Right atrium auricular region (tissue), 2 donors: ENCODE measurements at places on chromosomes 12 and 14.

GRCh38 chr12:113154351-113154973 lies 4.9 kb downstream of the CFAP73 start:
- peaks cover 17% of the 10 kb centered on the region for H3K36me3 ChIP-seq
- DNase-seq: no peak
- H3K4me3 ChIP-seq: peak overlapping the region; percentile 31
- H3K27me3 ChIP-seq: peaks cover 15% of the 10 kb centered on the region
- H3K27ac ChIP-seq: no peak overlapping the region
- H3K4me1 ChIP-seq: no peaks in the 10 kb centered on the region

GRCh38 chr12:120761519-120761934 lies 35.9 kb downstream of the ACADS start:
- H3K27ac ChIP-seq: peak overlapping the region; percentile 74
- peak; percentile 59 for DNase-seq
- peaks cover 22% of the 10 kb centered on the region for H3K36me3 ChIP-seq

DNA sequence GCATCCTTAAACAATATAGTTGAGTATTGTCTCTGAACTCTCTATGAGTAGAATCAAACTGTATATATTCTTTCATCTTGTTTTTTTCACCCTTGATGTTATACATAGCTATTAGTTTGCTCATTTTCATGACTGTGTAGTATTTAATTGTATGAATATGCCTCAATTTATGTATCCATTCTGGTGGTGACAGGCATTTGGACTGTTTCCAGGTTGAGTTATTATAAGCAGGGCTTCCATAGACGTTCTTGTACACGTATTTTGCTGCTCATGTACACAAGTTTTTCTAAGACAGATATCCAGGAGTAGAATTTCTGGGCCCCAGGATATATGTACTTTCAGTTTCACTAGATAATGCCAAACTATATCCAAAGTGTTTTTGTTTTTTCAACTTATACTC lies 211.4 kb downstream of the NTF3 start:
- no peak overlapping the region for H3K27ac ChIP-seq
- H3K4me3 ChIP-seq: no peak overlapping the region
- no peak for DNase-seq
- H3K36me3 ChIP-seq: no peaks in the 10 kb centered on the region
- peaks cover under 1% of the 10 kb centered on the region for H3K4me1 ChIP-seq

GRCh38 chr14:104433401-104434213 lies 146.0 kb upstream of the C14orf180 start:
- no peaks in the 10 kb centered on the region for H3K4me1 ChIP-seq
- DNase-seq: peak; percentile 40
- no peak overlapping the region for H3K4me3 ChIP-seq
- no peaks in the 10 kb centered on the region for H3K36me3 ChIP-seq

GRCh38 chr14:75709207-75709812 lies 48.3 kb downstream of the TTLL5 start:
- no peak overlapping the region for H3K27ac ChIP-seq
- H3K36me3 ChIP-seq: no peaks in the 10 kb centered on the region
- H3K27me3 ChIP-seq: no peaks in the 10 kb centered on the region

GRCh38 chr12:75977952-75978671 lies 53.5 kb downstream of the PHLDA1 start:
- H3K4me1 ChIP-seq: peaks cover 36% of the 10 kb centered on the region
- no peaks in the 10 kb centered on the region for H3K36me3 ChIP-seq
- H3K4me3 ChIP-seq: no peak overlapping the region
- peak overlapping the region; percentile 69 for H3K27ac ChIP-seq
- DNase-seq: peak; percentile 86
- no peaks in the 10 kb centered on the region for H3K27me3 ChIP-seq

DNA sequence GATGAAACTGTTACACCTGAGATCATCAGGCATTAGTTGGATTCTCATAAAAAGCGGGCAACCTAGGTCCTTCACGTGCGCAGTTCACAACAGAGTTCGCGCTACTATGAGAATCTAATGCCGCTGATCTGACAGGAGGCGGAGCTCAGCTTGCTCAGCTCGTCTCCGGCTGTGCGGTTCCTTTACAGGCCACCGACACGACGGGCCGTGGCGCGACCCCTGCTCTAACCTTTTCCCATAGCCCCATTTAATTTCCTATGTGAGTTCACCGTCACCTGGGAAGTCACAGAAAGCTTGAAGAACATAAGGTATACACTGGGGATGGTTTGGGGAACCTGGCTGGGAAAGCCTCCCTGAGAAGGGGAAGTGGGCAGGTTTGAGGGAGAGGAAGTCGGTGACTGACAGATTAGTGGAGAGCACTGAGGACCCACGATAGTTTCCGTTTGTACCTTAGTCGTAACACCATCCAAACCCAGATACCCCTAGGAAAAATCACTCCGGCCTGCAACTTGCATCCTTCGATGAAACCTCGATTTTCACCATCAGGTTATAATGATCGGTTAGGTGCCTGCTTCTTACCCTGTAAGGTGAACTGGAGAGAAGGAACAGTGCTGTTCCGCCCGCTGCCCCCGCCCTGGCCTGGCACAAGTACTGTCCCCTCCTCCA lies 2.8 kb upstream of the AAAS start:
- H3K4me1 ChIP-seq: peaks cover 38% of the 10 kb centered on the region
- no peak for DNase-seq
- H3K27ac ChIP-seq: peak overlapping the region; percentile 95
- no peaks in the 10 kb centered on the region for H3K27me3 ChIP-seq
- peak overlapping the region; percentile 67 for H3K4me3 ChIP-seq

- H3K27me3 ChIP-seq: no peaks in the 10 kb centered on the region
- DNase-seq: peak; percentile 94
- H3K27ac ChIP-seq: peak within 1 kb of the TSS; percentile 89
- no peaks in the 10 kb centered on the region for H3K4me1 ChIP-seq
Observed at GRCh38 chr14:52068615-52069306, at the start of gene NID2. TSS of gene NID2 (minus strand) at chr14:52069059. CDS start at chr14:52068994, 65 bp downstream.

DNA sequence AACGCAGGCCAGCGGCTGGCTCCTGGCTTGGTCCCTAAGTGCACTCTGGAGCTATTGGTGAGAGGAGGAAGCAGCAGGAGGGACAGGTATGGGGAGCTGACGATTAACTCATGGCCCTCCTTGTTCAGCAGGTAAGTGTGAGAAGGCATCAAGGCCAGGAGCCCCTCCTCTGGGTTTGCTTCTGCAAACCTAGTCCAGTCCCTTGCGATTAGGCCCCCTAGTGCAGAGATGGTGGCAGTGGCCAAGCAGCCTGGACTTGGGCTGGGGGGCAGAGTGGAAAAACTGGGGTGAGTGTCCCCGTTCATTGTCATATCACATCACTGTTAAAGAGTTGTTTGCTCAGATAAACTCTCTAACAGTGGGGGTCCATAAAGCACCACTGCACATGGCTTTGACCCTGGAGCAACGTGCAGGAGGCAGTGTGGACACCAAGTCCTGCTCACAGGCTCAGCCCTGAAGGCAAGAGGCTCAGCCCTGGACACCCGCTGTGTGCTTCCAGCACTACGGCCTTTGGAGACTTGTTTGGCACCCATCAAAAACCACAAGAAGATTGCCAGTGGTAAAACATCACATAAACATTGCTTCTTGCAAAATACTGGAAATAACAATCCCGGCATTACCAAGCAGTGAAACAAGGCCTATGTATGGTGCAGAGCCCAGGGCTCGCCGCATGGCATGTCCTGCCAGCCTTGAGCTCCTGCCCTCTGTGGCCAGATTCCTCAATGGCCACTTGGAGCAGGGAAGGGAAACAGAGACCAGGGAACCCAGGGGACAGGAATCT lies 184.3 kb upstream of the RTL1 start:
- DNase-seq: peak; percentile 48
- no peaks in the 10 kb centered on the region for H3K27me3 ChIP-seq
- H3K27ac ChIP-seq: no peak overlapping the region
- H3K4me3 ChIP-seq: no peak overlapping the region

- no peak overlapping the region for H3K4me3 ChIP-seq
- no peaks in the 10 kb centered on the region for H3K27me3 ChIP-seq
- H3K27ac ChIP-seq: no peak overlapping the region
- no peaks in the 10 kb centered on the region for H3K4me1 ChIP-seq
- H3K36me3 ChIP-seq: no peaks in the 10 kb centered on the region
Observed at GRCh38 chr14:21680072-21680471, 6.5 kb upstream of the OR4E1 start.

DNA sequence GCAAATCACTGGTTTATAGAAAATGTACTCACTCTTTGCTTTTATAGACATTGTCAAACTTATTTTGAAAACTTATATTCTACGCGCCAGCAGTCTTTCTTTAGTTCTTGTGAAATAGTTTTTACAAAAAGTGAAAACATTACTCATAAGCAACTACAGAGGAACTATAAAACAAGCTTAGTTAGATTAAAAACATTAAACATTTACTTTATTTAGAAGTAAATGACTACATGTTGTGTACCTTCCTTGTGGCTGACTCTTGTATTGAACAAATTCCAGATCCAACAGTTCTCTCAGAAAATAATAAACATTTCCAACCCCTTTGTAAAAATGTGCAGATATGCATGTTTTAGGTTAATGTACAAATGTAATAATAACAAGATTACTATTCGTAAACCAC lies 198.5 kb downstream of the SOX5 start:
- no peaks in the 10 kb centered on the region for H3K36me3 ChIP-seq
- no peak overlapping the region for H3K27ac ChIP-seq
- no peaks in the 10 kb centered on the region for H3K4me1 ChIP-seq
- H3K27me3 ChIP-seq: no peaks in the 10 kb centered on the region
- H3K4me3 ChIP-seq: no peak overlapping the region

DNA sequence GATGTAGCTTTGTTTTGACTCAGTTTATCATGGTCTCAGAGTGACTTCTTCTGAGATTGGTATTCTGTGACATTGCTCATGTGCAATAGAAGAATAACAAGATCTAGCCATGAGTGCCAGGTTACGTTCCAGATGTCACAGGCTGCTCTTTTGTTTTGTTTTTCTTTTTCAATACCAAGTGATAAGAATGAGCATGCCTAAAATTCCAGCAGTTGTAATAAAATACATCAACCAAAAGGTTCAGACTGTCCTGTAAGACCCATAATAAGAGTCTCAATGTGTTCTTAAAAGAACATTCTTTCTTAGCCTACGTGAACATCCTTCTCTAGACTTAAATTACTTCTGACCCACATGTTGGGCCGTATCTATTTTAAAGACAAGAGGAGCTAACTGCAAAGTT lies 669.2 kb downstream of the DIO2 start:
- DNase-seq: no peak
- H3K27me3 ChIP-seq: no peaks in the 10 kb centered on the region
- no peak overlapping the region for H3K4me3 ChIP-seq
- no peaks in the 10 kb centered on the region for H3K36me3 ChIP-seq

GRCh38 chr14:97013878-97014277 lies 216.7 kb downstream of the VRK1 start:
- no peaks in the 10 kb centered on the region for H3K27me3 ChIP-seq
- no peak overlapping the region for H3K4me3 ChIP-seq
- H3K36me3 ChIP-seq: no peaks in the 10 kb centered on the region

GRCh38 chr14:67787673-67788072 lies 28.7 kb downstream of the ZFYVE26 start:
- peaks cover 3% of the 10 kb centered on the region for H3K4me1 ChIP-seq
- H3K4me3 ChIP-seq: no peak overlapping the region
- no peaks in the 10 kb centered on the region for H3K27me3 ChIP-seq
- peaks cover 77% of the 10 kb centered on the region for H3K36me3 ChIP-seq
- H3K27ac ChIP-seq: no peak overlapping the region

DNA sequence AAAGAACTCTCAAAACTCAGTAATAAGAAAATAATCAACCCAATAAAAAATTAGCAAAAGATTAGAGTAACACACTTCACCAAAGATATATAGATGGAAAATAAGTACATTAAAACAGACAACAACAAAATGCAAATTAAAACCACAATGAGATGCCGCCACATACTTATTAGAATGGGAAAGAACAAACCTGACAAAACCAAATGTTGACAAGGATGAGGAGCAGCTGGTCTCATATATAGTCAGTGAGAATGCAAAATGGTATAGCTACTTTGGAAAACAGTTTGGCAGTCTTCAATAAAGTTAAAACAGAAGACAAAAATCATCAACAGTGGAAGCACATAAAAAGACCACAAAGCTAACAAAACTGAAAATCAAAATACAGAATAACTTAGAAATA lies 29.1 kb downstream of the CRY1 start:
- no peaks in the 10 kb centered on the region for H3K27me3 ChIP-seq
- no peaks in the 10 kb centered on the region for H3K36me3 ChIP-seq
- H3K4me3 ChIP-seq: no peak overlapping the region
- DNase-seq: no peak
- H3K27ac ChIP-seq: no peak overlapping the region

- H3K36me3 ChIP-seq: no peaks in the 10 kb centered on the region
- no peak overlapping the region for H3K27ac ChIP-seq
- DNase-seq: no peak
- H3K4me1 ChIP-seq: peaks cover 15% of the 10 kb centered on the region
- no peaks in the 10 kb centered on the region for H3K27me3 ChIP-seq
Observed at GRCh38 chr12:66304296-66304900, 2.1 kb downstream of the HELB start.

DNA sequence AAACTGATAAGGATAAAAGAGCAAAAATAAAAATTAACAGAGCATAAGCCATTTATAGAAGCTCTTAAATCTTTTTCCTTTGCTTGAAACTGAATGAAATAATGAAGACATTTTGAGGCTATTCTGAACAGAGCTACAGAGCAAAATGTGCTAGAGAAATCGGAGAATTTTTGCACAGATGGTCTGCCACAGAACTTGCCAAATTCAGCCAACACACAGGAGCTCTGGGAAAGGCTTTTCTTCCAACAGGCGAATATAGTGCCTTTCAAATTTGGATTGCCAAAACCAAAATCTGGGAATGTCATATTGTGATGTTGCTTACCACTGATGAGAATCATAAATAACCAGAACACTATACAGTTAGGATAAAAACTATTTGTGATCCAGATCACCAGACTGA lies 406.3 kb downstream of the RPL10L start:
- H3K4me3 ChIP-seq: no peak overlapping the region
- H3K27me3 ChIP-seq: no peaks in the 10 kb centered on the region
- H3K27ac ChIP-seq: no peak overlapping the region
- no peaks in the 10 kb centered on the region for H3K4me1 ChIP-seq
- H3K36me3 ChIP-seq: no peaks in the 10 kb centered on the region

DNA sequence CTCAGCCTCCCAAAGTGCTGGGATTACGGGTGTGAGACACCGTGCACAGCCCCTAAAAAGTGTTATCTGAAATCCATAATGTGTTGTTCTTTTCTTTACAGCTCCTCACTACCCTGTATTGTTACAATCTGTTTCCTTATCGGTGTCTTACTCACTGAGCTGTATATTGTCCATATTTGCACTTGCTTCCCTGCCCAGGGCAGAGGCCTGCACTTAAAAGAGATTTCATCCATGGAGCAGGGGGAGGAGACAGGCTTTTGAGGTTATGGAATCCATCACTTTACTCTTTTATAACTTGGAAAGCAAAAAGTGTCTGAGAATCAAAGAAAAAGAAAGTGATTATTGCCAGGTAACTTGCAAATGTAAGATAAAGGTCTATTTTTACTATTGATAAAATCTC lies 251.0 kb downstream of the DIO2 start:
- H3K4me1 ChIP-seq: no peaks in the 10 kb centered on the region
- H3K36me3 ChIP-seq: no peaks in the 10 kb centered on the region
- no peaks in the 10 kb centered on the region for H3K27me3 ChIP-seq
- H3K27ac ChIP-seq: peak overlapping the region; percentile 29
